ENCODE measurements at places on chromosomes 3 and 15. TPM values are rescaled to one million over a fixed set of nuclear protein-coding genes. Genes with fewer than 3 reads are reported as not detected.
A peak's percentile ranks its signal among the peaks of the same experiment; 100 is the strongest.

- no peak for DNase-seq
These were observed 58.8 kb downstream of the NPAP1 start for GRCh38 chr15:24734396-24734795.

DNA sequence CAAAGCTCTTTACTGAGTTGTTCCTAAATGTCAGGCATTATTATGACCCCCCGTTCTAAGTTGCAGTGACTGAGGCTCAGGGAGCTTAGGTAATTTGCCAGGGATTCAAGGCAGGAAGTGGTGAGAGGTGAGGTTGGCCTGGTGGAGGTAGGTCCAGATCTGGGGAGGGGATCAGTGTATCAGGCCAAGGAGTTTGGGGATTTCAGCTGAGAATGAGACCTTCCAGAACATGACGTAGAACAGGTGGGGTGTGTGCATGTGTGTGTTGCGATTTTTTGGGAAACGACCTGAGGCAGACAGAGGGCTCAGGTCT lies 41.1 kb upstream of the MRPS22 start:
- no peak for DNase-seq

DNA sequence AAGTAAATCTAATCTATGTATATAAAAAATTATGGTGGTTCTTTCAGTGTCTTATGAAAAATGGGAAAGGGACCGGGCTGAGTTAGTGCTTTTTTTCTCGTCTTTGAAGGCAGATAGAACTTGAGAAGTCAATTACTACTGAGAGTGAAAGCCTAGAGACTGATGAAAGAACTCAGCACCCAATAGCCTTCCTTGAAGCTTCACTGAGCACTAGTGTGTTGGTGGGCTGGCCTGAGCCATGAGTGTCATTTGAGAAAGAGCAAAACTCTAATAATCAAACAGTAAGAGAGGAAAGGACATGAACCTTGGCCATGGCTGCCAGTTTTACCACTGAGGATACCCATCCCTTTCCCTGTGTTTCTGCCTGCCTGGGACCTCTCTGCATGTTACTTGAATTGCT lies 428.3 kb upstream of the RASGRP1 start:
- no peak for DNase-seq

GRCh38 chr3:52197842-52198625 lies at the start of gene ALAS1:
TSS of gene ALAS1 (plus strand) at chr3:52198160. CDS start at chr3:52199242, 1,082 bp downstream.
- DNase-seq: peak; percentile 99

DNA sequence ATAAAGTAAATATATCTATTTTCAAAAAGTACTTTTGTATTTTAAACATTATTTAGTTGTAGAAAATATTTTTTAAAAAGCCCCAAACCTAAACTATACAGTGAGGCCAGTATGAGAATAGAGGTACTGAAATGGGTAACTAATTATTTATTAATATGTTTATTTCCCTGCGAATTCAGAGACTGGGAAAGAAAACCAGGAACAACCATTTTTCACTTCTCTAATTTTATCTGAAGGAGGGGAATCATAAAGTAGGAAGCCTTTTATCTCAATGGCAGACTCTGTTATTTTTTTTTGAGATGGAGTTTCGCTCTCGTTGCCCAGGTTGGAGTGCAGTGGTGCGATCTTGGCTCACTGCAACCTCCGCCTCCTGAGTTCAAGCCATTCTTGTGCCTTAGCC lies 63.6 kb upstream of the TRAK1 start:
- DNase-seq: no peak

DNA sequence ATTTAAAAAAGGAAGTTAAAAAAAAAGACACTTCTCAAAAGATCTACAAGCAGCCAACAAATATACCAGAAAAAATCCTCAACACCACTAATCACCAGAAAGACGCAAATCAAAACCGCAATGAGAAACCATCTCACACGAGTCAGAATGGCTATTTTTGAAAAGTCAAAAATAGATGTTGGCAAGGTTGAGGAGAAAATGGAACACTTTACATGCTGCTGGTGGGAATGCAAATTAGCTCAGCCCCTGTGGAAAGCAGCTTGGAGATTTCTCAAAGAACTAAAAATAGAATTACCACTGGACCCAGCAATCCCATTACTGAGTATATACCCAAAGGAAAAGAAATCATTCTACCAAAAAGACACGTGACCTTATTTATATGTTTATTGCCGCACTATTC lies 574.7 kb upstream of the ADAMTS9 start:
- DNase-seq: no peak

DNA sequence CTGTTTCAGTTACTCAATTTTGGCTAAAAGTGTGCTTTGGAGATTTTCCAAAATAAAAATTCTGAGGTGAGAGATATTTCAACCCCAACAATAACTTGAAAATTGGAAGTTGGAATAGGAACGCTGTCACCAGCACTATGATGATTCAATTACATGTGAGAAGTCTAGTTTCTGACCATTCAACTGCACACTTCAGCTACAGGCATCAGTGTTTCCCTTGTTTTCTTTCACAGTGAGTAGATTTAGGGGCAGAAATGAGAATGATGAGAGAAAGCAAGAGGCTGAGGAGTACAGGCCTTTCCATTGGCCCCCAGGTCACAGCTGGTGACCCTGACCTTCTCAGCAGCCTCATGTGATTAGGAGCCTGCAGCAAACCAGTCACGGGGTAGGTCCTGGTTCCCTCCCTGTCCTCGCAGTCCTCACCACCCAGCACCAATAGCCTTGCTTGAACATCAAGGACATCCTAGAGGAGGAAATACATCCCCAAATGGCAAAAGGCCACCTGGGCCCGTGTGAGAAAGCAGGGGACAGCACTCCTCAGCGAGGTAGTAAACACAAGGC lies 10.0 kb upstream of the FILIP1L start:
- DNase-seq: no peak

DNA sequence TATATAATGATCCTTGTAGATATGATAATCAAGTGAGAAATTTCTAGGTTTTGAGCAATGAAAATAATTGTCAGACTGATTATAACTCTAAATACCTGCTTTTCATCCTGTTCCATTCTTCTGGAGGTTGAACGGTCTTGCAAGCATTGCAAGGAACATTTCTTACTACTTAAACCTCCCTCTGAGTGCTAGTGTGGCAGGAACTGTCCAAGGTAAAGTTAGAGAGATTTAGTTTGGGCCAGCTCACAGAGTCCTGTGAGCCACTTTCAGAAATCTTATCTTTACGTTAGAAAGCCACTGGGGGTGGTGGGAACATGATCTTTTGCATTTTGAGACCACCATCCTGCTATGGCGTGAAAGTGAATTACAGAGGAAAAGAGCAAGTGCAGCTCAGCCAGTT lies 121.1 kb upstream of the NPHP3 start:
- no peak for DNase-seq

DNA sequence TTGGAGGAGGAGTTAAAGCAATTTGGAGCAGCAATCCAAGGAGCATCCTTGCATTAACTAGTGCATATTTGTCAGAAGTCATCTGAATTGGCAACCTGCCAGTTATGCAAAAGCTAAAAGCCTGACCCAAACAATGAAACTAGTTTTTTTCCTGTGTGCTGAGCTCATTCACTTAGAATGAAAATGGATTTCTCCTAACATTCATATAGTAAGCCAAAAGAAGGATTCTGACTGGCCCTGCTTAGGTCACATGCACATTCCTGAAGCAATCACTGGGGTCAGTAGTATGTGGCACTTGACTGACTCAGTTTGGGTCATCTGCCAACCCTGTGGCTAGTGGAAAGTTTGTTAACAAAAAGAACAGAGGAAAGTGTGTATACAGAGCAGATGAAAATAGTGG lies 30.5 kb downstream of the OXSM start:
- DNase-seq: no peak

- DNase-seq: no peak
These were observed 225.2 kb downstream of the ADAMTS17 start for GRCh38 chr15:100116416-100117190.

GRCh38 chr3:178761024-178761423 lies 224.8 kb downstream of the KCNMB2 start:
- DNase-seq: no peak

GRCh38 chr15:59812889-59813288 lies 123.8 kb upstream of the BNIP2 start:
- DNase-seq: no peak

- DNase-seq: no peak
These were observed 118.5 kb downstream of the OPA1 start for GRCh38 chr3:193711523-193711963.

The NOX5 gene
- polyA plus RNA-seq: 0.05 TPM

The GABRA5 gene
- 0.26 TPM for polyA plus RNA-seq

The OXTR gene
- 1.8 TPM for polyA plus RNA-seq

The COL8A1 gene
- 16.7 TPM for polyA plus RNA-seq

The MUC4 gene
- polyA plus RNA-seq: 0.07 TPM

The SUCNR1 gene
- 1.5 TPM for polyA plus RNA-seq

The PLSCR5 gene
- polyA plus RNA-seq: not detected

The VIPR1 gene
- not detected for polyA plus RNA-seq

The RHOV gene
- polyA plus RNA-seq: 0.49 TPM

The PHLDB2 gene
- polyA plus RNA-seq: 23.3 TPM
